ENCODE measurements at places on chromosomes 1 and 21. TPM values are rescaled to one million over a fixed set of nuclear protein-coding genes. Genes with fewer than 3 reads are reported as not detected.

- DNase-seq: no peak
- peak overlapping the region; percentile 87 for H3K27ac ChIP-seq
- peaks cover 57% of the 10 kb centered on the region for H3K4me1 ChIP-seq
- peak overlapping the region; percentile 57 for H3K4me3 ChIP-seq
Observed at GRCh38 chr1:155000411-155000725, 2.2 kb upstream of the ZBTB7B start.

CHIA gene
- polyA plus RNA-seq: not detected

CYYR1 gene
- 11.4 TPM for polyA plus RNA-seq

DNA sequence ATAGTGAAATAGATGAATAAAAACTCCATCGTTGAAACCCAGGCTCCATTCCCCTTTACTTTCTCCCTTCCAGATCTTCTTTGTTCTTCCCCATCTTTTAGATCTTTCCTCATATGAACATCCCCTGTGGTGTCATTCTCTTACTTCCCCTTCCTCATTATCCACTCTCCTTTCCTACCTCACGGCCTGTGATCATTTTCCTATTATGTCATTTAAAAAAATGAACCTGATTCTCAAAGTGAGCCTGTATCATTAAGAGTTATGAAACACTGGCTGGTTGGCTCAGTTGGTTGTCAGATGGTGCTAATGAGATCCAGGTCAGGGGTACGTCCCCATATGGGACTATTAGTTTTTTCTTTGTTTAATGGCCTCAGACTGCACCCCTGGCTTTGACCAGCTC is 38.3 kb downstream of the TCEANC2 start:
- no peak for DNase-seq
- peaks cover 6% of the 10 kb centered on the region for H3K4me1 ChIP-seq
- H3K4me3 ChIP-seq: no peak overlapping the region
- H3K27me3 ChIP-seq: no peaks in the 10 kb centered on the region
- no peaks in the 10 kb centered on the region for H3K36me3 ChIP-seq
- no peak overlapping the region for H3K27ac ChIP-seq

- H3K4me3 ChIP-seq: no peak overlapping the region
- no peak for DNase-seq
- no peaks in the 10 kb centered on the region for H3K36me3 ChIP-seq
Observed at GRCh38 chr1:55632906-55633305, 417.7 kb upstream of the USP24 start.
